ENCODE measurements at places on chromosomes 7 and 10. TPM values are rescaled to one million over a fixed set of nuclear protein-coding genes. Genes with fewer than 3 reads are reported as not detected.

- DNase-seq: no peak
Measured at GRCh38 chr7:73718905-73719805, at the start of gene STX1A. STX1A (minus strand) TSS chr7:73719669; CDS start chr7:73719631, 38 bp downstream.

The CUL2 gene
- polyA plus RNA-seq: 40.8 TPM

- no peak for DNase-seq
Measured at GRCh38 chr7:137715121-137715520, 131.7 kb downstream of the DGKI start.

The RPEL1 gene
- 0.19 TPM for polyA plus RNA-seq

- DNase-seq: no peak
Measured at GRCh38 chr10:111023060-111023459, 53.8 kb upstream of the ADRA2A start.

DNA sequence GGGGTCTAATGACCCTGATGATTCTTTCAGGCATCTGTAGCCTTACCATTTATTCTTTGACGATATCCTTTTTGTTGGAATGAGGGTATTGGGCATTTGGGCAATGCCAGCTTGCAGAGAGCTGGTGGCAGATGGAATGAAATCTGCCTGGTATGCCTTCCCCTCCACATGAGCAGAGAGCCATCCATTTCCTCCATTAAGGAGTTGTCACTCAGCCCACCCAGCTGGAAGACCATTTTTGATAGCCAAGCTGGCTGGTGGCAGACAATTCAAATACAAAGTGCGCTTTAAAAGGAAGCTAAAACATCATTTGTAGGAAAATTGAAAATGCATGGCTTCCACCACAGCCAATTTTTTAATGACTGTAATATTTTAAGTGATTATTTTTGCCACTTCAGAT, 240.1 kb upstream of the SLC26A5 start:
- no peak for DNase-seq

All from renal cortex interstitium (tissue), 15 donors.